ENCODE measurements at places on chromosomes 12 and 14.

DNA sequence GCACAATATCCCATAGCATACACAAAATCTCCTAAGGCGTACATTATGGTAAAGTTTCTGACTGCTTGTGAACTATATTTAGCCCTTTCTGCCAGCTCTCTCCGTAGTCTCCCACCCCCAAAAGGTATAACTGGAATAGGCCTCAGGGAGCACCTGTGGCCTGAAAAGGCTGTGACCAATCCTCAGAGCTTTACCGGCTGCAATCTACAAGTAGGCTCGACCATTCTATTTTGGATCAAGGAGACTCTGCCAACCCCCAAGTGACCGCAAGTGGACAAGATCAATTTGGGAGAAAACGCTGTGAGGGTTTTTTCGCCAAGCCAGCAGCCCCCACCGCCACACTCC lies 1.2 kb downstream of the PPTC7 start:
- no peak for DNase-seq

DNA sequence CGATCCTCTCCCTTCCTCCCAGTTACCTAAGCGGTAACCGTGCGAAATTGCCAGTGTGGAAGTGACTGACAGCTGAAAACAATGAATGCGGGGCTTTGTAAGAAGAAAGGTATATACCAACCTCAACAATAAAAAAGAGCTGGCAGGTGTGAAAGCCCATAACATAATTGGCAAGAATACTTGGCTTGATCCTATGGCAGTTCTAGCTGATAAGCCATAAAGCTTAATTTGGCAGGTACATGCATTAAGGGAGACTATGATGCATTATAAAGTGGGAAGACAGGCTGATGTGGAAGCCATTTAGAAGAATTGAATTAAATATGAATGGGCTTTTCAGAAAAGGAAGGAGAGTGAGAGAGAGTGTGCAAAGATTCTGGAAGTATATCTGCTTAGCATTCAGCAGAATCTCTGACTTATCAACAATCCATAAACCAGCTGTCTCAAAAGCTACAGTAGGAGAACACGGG lies 71.3 kb downstream of the CRACR2A start:
- DNase-seq: no peak

- no peak for DNase-seq
Observed at GRCh38 chr12:8701046-8701660, 3.4 kb downstream of the RIMKLB start.

DNA sequence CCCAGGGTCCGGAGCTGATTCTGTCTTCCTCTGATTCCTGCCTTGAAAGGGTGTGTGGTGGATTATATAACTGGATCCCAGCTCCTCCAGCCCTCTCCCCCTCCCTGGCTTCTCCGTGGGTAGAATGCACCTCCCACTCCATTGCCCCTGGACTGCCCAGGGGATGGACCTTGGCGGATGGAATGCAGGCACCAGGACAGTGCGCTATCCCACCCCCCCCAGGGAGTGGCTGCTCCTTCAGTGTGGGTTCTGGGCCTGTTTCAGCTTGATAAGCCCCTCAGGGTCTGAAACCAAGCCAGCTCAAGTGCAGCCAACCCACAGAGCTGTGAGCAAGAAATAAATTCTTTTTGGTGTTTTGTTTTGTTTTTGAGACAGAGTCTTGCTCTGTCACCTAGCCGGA lies 112.4 kb upstream of the TMEM132D start:
- DNase-seq: no peak

DNA sequence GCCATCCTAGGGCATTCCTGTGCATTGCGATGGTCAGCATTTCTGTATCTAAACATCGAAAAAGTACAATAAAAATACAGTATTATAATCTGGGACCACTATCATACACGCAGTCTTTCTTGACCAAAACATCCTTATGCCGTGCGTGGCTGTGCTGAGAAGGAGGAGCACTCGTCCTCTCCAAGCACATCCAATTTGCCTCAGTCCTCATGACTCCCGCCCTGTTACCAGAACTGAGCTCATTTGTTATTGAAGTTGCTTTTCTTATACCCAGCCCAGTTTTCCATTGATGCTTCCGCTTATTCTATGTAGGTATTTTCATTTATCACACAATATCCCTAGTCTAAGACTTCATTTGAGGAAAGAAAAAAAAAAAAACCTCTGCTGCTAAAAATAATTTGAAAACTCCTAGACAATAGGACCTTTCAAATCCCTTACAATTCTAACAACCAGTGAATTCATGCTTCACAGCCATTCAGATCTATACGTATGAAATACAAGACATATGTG lies 236.9 kb upstream of the PLEKHG7 start:
- DNase-seq: no peak

- no peak for DNase-seq
Observed at GRCh38 chr12:104761091-104761490, 197.0 kb downstream of the SLC41A2 start.

DNA sequence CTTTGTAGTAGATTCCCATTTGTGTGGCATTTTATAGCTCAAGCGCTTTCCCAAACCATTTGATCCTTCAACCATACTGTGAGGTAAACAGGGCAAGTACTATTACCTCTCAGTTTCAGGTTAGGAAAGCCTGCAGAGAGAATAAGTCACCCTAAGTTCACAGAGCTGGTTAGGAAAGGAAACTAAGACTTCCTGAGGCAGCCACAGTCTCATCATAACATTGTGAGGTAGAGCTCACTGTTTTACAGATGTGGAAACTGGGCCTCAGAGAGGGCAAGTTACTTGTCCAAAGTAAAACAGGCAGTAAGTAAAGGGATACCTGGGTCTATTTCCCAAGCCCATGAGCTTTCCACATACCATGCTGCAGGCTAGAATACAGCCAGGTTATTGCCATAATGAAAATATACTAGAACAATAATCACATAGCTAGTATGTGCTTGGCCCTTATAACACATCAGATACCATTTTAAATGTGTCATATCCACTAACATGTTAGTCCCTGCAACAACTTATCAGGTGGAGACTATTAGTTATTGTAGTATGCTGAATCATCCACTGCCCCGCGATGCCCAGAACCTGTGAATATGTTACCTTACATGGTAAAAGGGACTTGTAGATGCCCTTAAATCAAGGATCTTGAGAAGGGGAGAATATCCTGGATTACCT lies 150.9 kb upstream of the GRIP1 start:
- peak; percentile 49 for DNase-seq

DNA sequence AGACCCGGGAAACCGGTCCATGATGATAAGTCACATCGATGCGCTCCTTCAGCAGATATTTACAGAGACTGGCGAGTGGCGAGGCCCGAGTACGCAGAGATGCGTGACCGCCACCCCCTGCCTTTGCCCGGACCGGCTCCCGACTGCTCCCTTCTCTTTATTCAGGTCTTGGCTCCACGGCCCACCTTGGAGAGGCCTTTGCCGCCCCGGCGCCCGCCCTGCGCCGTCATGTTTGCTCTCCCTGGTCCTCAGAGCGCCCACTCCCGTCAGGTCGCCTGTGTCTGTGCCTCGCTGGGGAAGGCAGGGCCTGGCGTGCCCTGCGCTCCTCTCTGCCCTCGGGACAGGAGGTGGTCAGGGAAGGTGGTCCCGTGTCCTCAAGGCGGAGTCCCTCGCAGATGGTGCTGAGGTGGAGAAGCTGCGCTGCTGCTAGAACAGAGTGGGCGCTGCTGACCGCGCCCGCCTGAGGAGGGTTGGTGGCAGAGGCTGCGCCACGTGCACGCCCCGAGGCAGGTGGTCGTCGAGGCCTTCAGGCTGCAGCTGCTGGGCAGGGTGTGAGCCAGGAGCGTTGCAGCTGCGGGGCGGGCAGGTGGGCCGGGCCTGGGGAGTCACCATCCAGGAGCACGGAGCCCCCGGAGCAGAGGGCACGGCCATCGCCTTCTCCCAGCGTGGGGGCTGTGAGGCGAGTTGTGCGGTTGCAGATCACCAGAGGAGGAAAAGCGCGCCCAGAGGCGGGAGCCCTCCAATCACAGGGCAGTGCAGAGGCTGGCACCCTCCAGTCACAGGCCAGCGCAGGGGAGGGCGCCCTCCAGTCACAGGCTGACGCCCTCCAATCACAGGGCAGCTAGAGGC lies 27.2 kb downstream of the DDX51 start:
- no peak for DNase-seq

DNA sequence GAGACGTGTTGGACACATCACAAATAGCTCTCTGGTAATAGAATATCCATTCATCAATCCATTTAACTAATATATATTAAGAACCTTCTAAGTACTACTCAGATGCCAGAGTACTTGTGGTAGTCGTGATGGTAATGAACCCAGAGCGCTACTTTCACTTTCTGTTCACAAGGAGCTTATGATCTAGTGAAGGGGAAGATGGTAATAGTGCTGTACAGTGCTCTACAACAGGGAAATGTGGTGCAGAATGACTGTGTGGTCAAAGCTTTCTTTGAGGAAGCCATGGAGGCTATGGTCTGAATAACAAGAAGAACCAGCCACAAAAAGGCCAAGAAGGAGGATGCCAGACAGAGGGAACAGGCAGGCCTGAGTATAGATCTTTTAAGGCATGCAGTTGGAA lies 212.0 kb downstream of the PTPRO start:
- DNase-seq: peak; percentile 2

DNA sequence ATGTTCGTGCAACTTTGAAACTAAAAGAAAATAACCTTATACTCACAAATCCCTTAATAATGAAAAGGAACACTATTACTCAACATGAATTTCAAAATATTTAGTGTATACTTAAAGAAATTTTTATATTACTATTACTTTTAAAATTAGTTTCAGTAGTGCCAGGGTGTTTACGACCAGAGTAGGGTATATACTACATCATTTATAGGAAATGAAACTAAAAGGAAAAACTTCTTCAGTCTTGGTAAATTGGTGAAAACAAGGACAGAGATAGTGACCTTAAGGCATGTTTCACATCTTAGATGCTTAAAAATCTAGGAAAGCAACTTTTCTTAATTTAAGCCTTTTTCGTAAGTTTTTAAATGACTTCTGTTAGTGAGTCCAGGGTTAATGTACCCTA lies 4.5 kb downstream of the USP15 start:
- DNase-seq: no peak

DNA sequence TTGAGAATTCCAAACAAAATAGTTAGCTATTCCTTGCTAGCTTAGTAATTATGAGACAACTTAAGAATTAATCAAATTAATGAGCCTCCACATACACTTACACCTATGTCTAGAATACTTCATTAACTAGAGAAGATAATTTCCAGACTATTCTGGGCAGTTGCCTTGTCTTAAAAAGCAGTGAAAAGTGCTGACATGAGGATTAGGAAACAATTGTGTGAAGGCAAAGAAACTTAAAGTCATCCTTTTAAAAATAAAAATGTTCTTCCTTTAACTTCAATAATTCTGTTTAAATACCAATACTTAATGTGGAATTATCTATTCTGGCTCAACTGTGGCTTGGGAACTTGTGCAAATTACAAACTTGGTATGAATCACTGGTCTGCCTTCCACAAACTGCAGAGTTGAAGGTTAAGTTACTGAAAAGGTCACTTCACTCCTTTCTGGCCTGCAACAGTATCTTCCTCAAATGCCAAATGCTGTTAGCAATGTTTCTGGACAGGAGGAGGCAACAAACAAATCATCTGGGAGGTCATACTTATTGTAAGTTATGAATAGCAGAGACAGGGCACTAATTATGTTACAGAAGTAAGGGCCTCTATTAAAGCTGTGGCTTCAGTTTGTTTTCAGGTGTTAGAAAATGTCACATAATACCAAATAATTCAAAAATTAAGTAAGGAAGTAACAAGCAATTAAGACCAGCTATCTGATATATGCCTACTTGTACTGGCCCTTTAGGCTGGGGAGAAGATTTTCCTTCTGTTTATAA lies 19.2 kb downstream of the PPTC7 start:
- no peak for DNase-seq

DNA sequence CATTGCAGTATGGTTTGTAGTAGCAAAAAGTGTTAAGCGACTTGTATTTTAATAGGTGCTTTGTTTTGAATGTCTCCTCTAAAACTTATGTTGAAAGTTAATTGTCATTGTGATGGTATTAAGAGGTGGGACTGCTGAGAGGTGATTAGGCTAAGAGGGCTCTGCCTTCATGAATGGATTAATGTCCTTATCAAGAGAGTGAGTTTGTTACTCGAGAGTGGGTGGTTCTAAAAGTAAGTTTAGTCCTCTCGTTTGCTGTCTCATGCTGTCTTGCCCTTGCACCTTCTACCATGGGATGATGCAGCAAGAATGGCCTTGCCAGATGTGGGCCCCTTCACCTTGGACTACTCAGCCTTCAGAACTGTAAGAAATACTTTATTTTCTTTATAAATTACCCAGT lies 17.4 kb downstream of the ZDHHC17 start:
- DNase-seq: no peak

GRCh38 chr12:56476143-56476542 lies 7.8 kb downstream of the SPRYD4 start:
- no peak for DNase-seq

DNA sequence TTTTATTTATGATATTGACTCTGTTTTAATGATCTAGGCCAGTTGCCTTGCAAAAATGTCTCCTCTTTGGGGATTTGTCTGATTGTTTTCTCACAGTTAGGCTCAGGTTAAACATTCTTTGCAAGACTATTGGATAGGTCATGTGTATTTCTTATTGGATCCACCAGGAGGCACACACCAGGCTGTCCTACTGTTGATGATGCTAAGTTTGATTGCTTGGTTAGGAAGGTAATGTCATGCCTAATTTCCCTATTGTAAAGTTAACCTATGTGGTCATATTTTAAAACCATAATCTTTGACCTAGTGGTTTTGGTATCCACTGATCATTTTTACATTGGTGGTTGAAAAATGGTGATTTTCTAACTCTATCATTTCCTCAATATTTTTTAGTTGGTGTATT lies 137.1 kb downstream of the BRMS1L start:
- peak; percentile 34 for DNase-seq

DNA sequence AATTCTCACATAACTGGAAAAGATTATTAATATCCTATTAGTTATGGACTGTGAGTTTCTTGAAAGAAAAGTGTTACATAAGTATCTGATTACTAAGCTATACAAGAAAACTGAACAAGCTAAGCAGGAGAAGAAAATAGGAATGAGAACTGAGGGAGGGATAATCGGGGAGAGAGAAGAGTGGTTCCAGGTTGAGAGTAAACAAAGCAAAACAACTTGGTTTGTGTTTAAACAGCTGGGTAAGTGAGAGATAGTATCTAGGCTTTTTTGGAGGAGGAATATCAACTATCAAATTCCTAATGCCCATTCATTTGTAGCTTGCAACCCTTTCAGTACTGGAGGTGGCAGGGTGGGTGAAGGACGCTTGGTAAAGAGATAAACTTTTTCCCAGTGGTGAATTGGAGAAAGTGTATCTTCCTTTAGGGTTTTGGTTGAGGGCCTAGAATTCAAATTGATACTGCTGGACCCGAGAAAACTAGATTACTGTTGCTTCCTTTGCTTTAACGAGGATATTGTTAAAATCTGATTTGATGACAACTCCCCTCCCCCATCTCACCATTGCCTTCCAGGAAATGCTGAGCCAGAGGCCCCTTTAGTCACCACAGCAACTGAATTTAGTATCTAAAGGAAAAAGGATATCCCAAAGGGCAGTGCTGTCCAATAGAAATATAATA lies 2.0 kb upstream of the SLC2A3 start:
- DNase-seq: peak; percentile 24

- DNase-seq: peak; percentile 5
Observed at GRCh38 chr14:70096866-70097265, 91.9 kb downstream of the SLC8A3 start.

DNA sequence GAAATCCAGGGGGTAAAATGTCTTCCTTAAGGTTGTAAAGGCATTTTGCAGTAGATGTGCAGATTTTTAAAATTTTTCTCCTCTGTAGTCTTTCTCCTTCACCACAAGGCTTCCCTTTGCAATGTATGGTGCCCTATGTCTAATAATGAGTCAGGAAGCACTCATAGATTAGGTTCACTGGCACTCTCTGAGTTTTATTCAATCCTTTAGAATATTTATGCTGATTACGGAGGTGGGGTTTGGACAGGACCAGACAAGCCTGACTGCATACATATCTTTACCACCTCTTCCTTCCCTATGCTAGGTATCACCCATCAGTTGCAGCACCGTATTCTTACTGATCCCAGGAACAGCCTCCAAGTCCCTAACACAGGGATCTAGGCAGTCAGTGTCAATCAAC lies 99.5 kb downstream of the NEDD1 start:
- no peak for DNase-seq
